ENCODE measurements at places on chromosomes 3 and 15. TPM values are rescaled to one million over a fixed set of nuclear protein-coding genes. Genes with fewer than 3 reads are reported as not detected.

Gene EFCC1
- 0.14 TPM for total RNA-seq

Gene SLC12A8
- total RNA-seq, result 0.47 TPM

Gene CDCP1
- 8.7 TPM for total RNA-seq

Gene C3orf49
- not detected for total RNA-seq

Gene B3GNT5
- 0.79 TPM for total RNA-seq

Gene ARL14
- total RNA-seq, result not detected

Gene SAMMSON
- total RNA-seq, result not detected

Gene MSL2
- total RNA-seq, result 71.5 TPM

Gene PATL2
- total RNA-seq, result 55.2 TPM

Gene DUOXA2
- total RNA-seq, result not detected

Gene CLDN16
- not detected for total RNA-seq

Gene C2CD4A
- total RNA-seq, result not detected

Gene ALPK3
- total RNA-seq, result 0.17 TPM

Gene SGO1
- 28.8 TPM for total RNA-seq

Gene GREM1
- total RNA-seq, result not detected
